Islet precursor cell (in vitro differentiated cells): ENCODE measurements at places on chromosomes 3 and 15.
A peak's percentile ranks its signal among the peaks of the same experiment; 100 is the strongest.

DNA sequence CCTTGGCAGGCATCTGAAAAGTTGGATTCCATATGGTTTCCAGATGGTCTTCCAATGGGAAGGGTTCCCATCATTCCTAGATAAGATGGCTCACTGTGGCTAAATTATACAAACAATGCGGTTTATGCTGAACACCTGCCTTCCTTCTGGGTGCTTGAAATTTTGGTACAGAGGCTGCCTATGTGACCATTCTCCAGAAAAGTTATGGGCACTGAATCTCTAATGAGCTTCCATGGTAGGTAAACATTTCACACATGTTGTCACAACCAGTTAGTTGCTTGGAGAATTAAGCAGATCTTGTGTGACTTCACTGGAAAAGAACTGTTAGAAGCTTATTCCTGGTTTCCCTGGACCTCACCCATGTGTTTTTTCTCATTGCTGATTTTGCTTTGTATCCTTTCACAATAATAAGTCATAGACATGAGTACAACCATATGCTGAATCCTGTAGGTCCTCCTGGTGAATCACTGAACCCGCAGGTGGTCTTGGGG lies 30.1 kb downstream of the PLOD2 start:
- no peak for DNase-seq

GRCh38 chr3:24963762-24964625 lies 464.1 kb upstream of the RARB start:
- no peak for DNase-seq

DNA sequence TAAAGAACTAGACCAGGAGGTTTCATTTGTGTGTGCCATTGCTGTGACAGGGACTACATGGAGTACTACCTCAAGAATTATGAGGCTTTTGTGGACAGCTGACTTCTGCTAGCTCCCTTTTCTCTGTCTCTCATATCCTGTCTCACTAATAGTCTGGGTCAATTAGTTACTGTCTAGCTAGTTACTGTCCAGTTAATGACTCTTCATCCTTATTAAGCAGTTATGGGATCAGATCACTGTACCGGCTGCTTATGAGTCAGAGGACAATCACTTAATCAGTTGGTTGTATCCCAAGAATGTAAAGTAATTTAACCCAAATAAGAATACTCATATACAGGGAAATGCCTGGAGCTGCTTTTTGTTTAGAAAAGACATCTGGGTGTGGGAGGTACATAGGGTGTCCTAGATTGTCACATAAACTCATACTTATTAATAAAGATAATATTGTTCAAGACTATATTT lies 158.0 kb downstream of the CDIN1 start:
- no peak for DNase-seq

DNA sequence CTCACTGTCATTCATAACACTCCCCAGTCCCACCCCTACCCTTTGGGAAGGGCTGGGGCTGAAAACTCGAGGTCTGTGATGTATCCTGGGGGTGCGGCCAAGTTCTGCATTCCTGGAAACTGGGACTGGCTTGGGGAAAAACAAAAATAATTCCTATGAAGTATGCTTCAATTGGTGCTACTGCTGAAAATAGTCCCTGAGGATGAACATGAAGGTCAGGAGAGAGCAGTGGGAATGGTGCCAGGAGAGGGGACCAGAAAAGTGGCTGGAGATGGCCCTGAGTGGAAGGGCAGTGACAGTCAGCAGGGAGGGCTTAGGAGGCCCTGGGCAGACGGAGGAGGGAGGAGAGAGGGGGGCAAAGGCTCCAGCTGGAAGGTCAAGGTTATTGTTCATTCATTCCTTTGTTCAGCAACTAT lies 4.8 kb upstream of the ISLR start:
- no peak for DNase-seq

- DNase-seq, result peak; percentile 38
Observed at GRCh38 chr15:69658411-69658945, 205.9 kb downstream of the RPLP1 start.

GRCh38 chr3:186719945-186720739 lies 3.0 kb downstream of the KNG1 start:
- no peak for DNase-seq

- no peak for DNase-seq
Observed at GRCh38 chr15:53331328-53332190, 427.9 kb downstream of the WDR72 start.

DNA sequence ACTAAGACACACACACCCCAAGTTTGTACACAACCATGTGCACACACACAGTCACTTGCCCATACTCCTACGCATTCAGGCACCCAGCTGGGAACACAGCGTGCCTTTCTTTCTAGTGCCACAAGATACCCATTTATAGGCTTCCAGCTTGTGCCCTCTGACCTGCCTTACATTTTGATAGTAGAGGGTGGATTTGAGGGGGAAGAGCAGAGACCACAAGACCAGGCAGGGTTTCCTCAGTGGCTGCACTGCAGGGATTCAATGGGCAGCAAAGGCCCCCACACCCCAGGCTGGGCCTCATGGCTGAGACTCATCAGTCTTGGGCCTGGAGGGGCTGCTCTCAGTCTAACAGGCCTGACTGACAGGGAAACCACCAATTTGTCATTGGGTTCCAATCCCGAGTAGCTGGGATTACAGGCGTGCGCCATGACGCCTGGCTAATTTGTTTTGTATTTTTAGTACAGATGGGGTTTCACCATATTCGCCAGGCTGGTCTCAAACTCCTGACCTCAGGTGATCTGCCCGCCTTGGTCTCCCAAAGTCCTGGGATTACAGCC lies 18.8 kb upstream of the ANKDD1A start:
- DNase-seq, result peak; percentile 30
